ENCODE measurements at places on chromosomes 13 and 19. TPM values are rescaled to one million over a fixed set of nuclear protein-coding genes. Genes with fewer than 3 reads are reported as not detected.
A peak's percentile ranks its signal among the peaks of the same experiment; 100 is the strongest.

DNA sequence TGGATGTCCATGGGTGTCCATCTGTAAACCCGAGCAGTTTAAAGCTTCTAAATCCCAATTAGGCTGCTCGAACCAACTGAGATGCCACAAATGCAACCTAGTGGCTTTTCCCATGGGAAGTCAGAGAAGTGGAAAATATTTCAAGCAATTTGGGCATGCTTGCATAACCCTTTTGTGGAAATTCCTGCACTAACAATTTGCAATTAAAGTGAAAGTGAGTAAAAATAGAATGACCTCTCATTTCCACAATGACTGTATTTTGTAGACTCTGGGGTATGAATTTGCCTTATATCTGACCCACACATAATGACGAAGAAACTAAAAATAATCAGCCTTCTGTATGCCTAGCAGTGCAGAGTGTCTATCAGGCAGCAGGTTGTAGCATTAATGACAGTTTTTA is 91.8 kb upstream of the TSC22D1 start:
- no peaks in the 10 kb centered on the region for H3K27me3 ChIP-seq
- H3K4me1 ChIP-seq: no peaks in the 10 kb centered on the region
- peak; percentile 59 for DNase-seq
- no peaks in the 10 kb centered on the region for H3K36me3 ChIP-seq
- no peak overlapping the region for H3K27ac ChIP-seq

GPR12 gene
- total RNA-seq: not detected

GRCh38 chr19:9608912-9609311 is 12.1 kb downstream of the ZNF561 start:
- H3K27ac ChIP-seq: no peak overlapping the region
- H3K4me1 ChIP-seq: no peaks in the 10 kb centered on the region
- H3K27me3 ChIP-seq: no peaks in the 10 kb centered on the region
- H3K36me3 ChIP-seq: peaks cover 44% of the 10 kb centered on the region

GRCh38 chr13:38415233-38415632 is 65.6 kb downstream of the UFM1 start:
- H3K4me3 ChIP-seq: peak overlapping the region; percentile 20
- no peak for DNase-seq
- no peaks in the 10 kb centered on the region for H3K36me3 ChIP-seq
- no peak overlapping the region for H3K27ac ChIP-seq

SPTBN4 gene
- 0.82 TPM for total RNA-seq

DNA sequence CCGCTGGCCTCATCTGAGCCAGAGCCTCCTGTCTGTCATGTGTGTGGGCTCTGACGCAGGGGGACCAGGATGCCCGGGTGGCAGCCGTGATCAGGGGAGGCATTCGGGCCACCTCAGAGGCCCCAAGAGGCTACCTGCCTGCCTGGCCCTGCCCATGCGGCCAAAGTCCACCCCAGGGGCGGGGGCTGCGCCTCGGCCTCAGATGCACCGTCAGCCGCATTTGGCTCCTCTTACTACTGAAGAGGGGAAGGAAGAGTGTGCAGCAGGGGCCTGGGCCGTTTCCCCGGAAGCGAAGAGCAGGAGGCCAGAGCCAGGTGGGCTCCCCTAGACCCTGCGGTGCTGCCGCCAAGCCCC is 34.0 kb downstream of the C13orf46 start:
- no peaks in the 10 kb centered on the region for H3K4me1 ChIP-seq
- H3K27ac ChIP-seq: no peak overlapping the region
- no peaks in the 10 kb centered on the region for H3K36me3 ChIP-seq
- H3K4me3 ChIP-seq: no peak overlapping the region

MIA gene
- 6.5 TPM for total RNA-seq

GRCh38 chr13:41018602-41018948 is 541 bp downstream of the ELF1 start:
- H3K27ac ChIP-seq: peak overlapping the region; percentile 85
- H3K4me1 ChIP-seq: peaks cover 8% of the 10 kb centered on the region
- no peak for DNase-seq
- peak overlapping the region; percentile 51 for H3K4me3 ChIP-seq

DNA sequence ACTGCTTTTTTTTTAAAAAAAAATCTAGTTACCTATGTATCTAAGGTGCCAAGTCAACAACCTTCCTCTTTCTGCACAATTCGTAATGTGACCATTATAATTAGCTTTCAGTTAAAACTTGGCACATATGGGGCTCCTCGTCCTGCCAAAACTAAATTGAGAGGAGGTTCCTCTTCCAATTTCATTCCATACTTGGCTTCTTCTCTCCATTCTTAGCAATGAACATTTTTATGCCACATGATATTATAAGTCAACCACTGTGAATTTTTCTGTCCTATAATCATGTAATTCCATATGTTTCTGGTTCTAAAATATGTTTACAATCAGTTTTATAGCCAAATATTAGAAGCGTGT is 177.0 kb downstream of the DCLK1 start:
- no peaks in the 10 kb centered on the region for H3K27me3 ChIP-seq
- H3K4me3 ChIP-seq: no peak overlapping the region
- H3K27ac ChIP-seq: no peak overlapping the region
- no peaks in the 10 kb centered on the region for H3K36me3 ChIP-seq

CEACAM4 gene
- 4.7 TPM for total RNA-seq

GRCh38 chr13:21402586-21403307 is 56.4 kb downstream of the ZDHHC20 start:
- DNase-seq: no peak
- no peak overlapping the region for H3K27ac ChIP-seq
- H3K4me3 ChIP-seq: no peak overlapping the region

C19orf47 gene
- 12.9 TPM for total RNA-seq

DIAPH3 gene
- 2.0 TPM for total RNA-seq

PLEKHF1 gene
- 11.7 TPM for total RNA-seq

DNA sequence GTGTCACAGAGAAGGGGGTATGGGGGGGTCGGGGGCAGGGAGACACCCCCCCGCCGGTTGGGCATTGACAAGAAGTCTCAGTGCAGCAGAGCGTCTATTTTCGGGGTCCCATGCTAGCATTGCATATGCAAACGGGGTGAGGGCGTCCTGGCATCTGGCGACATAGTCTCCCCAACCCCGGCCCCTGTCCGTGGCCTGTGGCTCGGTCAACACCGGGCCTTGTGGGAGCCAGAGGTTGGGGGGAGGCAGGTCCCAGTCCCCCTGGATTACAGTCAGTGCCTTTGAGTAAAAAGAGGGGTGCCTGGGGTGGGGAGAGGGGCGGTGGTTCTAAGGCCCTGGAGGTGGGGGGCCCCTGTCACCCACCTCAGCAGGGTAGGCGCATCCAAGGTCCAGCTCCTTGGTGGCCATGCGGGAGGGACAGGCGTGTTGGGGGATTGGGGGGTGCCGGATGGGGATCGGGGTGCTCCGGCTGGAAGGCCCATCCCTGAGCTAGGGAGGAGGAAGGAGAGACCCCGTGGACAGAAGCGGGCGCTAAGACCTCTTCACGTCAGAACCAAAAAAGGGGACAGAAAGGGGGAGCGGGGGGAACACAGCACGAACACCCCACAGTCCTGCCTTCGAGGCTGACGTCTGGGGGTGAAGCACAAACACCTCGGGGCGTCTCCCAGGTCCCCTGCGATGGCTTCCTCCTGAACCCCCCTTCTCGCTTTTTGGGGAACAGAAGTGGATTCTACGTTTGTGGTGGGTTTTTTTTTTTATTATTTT is 20.9 kb downstream of the ZBTB7A start:
- no peak overlapping the region for H3K4me3 ChIP-seq
- H3K27me3 ChIP-seq: no peaks in the 10 kb centered on the region
- DNase-seq: no peak
- no peak overlapping the region for H3K27ac ChIP-seq
- no peaks in the 10 kb centered on the region for H3K36me3 ChIP-seq

DNA sequence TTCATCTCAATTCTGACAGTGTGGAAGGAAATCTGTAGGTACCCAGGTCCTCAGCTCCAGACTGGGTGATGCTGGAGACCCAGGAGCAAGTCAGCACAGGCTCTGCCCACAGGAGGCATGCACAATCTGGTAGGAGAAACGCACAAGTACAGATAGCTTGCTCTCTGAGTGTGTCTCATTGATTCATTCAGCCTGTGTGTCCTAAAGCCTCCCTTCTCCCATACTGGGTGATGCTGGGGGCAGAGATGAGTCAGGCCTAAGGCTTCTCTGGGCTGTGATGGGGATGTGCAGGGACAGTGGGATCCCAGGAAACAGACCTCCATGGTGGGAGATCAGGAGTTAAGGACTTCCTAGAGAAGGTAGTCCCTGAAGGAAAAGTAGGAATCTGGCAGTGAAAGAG is 6.8 kb downstream of the ZNF526 start:
- H3K36me3 ChIP-seq: peaks cover 28% of the 10 kb centered on the region
- no peak for DNase-seq

DNA sequence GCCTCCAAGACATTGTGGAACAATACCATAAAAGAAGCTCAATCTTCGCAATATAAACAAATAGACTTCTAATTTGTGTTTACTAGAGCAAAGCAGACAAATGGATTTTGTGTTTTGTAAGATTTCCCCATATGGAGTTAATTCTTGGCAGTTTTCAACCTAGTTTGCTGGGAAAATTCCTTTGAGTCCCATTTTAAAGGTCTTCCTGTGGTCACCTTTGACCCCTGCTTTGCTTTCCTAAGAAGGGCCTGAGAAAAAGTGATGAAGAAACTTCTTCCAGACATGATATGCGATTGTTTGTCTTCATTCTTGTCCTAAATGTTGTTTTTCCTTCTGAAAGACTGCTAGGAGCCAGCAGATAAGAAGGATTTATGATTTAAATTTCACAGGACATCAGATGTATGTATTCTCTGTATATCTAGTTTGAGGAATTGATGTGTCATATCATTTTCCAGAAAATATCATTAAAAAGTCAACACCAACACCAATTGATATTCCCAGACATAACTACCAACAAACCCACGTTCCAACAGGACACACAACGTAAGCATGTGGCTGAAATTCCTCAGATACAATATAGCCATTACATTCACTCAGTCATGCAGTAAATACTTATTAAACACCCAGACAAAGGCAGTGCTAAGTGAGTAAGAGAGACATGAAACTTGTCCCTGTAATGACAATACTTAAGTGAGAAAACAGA is 276.4 kb downstream of the LHFPL6 start:
- no peak overlapping the region for H3K4me3 ChIP-seq
- no peak for DNase-seq
- H3K27me3 ChIP-seq: no peaks in the 10 kb centered on the region
- H3K4me1 ChIP-seq: no peaks in the 10 kb centered on the region

CABP5 gene
- total RNA-seq: not detected

DNA sequence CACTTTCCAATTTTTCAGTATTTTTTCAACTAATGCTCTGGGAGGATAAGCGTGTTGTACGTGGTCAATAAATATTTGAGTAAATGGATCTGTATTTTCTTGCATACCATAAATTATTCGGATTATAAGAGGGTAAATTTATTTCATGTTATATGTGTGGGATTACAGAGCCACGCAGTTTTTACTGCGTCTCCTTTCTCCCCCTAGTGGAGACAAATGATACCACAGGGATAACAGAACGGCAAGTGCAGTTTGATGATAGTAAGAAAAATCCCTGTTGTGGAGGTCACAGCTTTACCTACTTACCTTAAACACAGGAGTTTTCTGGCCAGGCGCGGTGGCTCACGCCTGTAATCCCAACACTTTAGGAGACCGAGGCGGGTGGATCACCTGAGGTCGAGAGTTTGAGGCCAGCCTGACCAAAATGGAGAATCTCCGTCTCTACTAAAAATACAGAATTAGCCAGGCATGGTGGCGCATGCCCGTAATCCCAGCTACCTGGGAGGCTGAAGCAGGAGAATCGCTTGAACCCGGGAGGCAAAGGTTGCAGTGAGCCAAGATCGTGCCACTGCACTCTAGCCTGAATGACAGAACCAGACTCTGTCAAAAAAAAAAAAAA is 16.8 kb downstream of the MBD3L2B start:
- no peaks in the 10 kb centered on the region for H3K4me1 ChIP-seq
- no peak overlapping the region for H3K27ac ChIP-seq
- no peak overlapping the region for H3K4me3 ChIP-seq

DNA sequence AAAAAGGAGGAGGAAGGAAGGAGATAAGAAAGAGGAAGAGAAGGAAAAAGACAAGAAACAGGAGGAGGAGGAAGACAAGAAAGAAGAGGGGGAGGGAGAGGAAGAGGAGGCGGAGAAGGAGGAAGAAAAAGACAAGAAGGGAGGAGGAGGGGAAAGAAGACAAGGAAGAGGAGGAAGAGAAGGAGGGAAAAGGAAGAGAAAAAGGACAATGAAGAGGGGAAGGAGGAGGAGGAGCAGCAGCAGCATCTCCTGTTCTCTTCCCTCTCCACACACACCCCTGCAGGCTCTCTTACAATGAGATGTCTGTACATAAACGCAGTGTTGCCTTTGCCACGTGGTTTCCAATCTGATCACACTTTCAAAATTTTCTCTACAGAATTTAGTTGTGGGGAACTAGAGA is 66.6 kb downstream of the RUBCNL start:
- no peaks in the 10 kb centered on the region for H3K36me3 ChIP-seq
- H3K4me1 ChIP-seq: no peaks in the 10 kb centered on the region
- no peak overlapping the region for H3K27ac ChIP-seq
- no peak for DNase-seq
- H3K4me3 ChIP-seq: no peak overlapping the region

- DNase-seq: no peak
- H3K4me1 ChIP-seq: no peaks in the 10 kb centered on the region
- H3K27ac ChIP-seq: no peak overlapping the region
- H3K27me3 ChIP-seq: no peaks in the 10 kb centered on the region
Measured at GRCh38 chr13:113365583-113365970, 1.6 kb upstream of the GRTP1 start.

GRCh38 chr19:50657712-50658440 is 8.6 kb downstream of the C19orf81 start:
- H3K27me3 ChIP-seq: no peaks in the 10 kb centered on the region
- no peaks in the 10 kb centered on the region for H3K4me1 ChIP-seq
- no peaks in the 10 kb centered on the region for H3K36me3 ChIP-seq
- no peak overlapping the region for H3K27ac ChIP-seq
